NCI-H524 treated with DMSO at 0.1 percent for 48 hours (cell line): ENCODE measurements at places on chromosomes 2 and 18.

DNA sequence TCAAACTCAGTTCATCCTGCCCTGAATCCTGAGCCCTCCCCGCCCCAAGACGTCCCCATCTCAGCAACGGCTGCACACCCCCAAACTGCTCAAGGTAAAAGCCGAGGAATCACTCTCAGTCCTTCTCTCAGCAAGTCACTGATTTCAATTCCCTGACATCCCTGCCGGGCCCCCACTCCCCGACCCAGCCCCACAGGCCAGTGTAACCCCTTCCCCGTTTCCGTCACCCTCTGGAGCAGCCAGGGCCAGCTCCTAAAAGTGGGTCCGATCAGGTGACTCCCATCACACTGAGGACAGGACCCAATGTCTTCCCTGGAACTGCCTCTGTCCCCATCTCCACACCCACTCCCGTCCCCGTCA is 20.5 kb downstream of the SNORC start:
- DNase-seq, result no peak

GRCh38 chr18:70288171-70288850 is 534 bp upstream of the SOCS6 start:
- no peak for DNase-seq

- no peak for DNase-seq
Measured at GRCh38 chr18:5311301-5311989, 15.9 kb upstream of the ZBTB14 start.

DNA sequence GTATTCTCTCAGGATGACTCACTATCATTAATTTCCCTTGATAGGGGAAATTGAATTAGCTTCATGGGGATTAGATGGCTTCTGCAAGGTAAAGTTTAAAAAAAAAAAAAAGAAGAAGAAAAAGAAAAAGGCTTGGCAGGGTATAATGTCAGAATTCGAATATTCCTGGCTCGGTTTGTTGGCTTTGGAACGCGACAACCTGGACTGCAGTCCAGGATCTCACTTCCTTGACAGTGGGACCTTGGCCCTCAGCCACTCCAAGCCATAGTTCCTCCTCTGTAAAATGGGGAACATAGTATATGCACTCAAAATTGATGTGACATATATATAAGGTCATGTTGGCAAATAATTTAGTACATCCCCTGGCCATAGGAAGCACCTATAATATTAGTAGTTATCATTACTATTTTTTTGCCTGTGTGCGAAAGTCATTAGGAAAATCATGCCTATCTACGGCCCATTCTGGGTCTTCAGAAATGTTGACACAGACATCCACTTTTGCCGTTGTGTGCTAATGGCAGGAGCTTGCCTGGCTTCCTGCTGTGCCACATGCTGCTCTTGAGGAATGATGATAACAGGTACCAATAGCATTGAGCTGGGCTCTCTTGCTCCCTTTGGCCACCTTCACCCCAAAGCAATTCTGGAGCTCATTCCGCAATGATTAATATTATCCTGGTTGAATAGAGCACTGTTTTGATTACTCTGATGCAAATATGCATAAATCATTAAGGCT is 97.9 kb downstream of the MTCL1 start:
- DNase-seq, result no peak

DNA sequence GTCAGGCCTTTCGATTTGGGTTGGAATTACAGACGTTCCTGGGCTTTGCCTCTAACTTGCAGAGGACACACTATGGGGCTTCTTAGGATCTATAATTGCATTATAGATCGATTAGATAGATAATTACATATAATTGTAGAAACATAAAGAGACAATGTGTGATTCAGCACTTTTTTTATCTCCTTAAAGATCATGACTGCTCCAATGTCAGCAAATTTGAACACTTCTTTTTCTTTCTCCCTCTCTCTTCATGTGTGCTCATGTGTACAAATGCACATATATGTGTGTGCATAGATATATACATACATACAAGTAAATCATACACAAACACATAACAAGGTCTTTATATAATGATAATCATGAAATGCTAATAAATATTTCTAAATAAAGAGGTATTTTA is 1261.2 kb upstream of the SLC39A10 start:
- no peak for DNase-seq

GRCh38 chr18:3332376-3332775 is 70.4 kb downstream of the MYL12B start:
- no peak for DNase-seq

GRCh38 chr18:7066965-7067555 is 50.5 kb downstream of the LAMA1 start:
- no peak for DNase-seq

- DNase-seq, result no peak
Measured at GRCh38 chr2:210445116-210445707, 31.3 kb downstream of the LANCL1 start.

DNA sequence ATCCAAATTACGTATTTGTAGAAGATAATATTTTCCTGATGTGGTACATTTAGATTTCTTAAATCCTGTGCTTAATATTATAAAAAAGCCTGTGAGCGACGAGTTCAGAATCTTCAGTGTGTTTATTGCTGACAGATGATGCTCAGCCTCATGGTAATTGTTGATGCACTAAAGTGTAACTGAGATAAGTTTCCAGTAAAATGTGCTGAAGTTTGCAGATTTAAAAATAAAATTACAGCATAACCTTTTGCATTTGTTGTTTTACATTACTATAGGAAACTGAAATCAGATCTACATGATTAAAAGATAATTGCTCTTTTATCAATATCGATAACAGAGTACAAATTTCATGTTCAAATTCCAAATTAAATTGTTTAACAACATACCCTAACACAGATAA is 307.6 kb downstream of the FIGN start:
- DNase-seq, result no peak

DNA sequence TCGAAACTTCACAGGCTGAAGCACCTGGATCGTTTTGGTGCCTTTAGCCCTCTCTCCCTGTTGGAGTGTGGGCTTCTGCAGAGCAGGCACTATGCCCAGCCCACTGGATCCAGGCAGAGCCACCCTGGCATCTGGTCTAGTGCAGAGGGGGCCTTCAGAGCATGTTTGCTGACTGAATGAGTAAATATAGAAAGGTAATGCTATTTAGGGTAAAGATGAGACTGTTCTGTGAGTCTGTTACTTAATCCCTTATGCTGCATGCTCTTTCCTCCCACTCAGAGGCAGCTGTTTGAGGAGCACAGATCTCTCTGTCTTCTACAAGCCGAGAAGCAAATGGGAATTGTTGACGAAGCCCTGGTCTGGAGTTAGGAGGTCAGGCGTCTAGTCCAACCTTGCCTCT is 130.2 kb downstream of the RGPD3 start:
- DNase-seq, result no peak
